Right renal pelvis (tissue), 4 donors: ENCODE measurements at places on chromosomes 6 and 20. TPM values are rescaled to one million over a fixed set of nuclear protein-coding genes. Genes with fewer than 3 reads are reported as not detected.

Gene C6orf132
- 4.6 TPM for polyA plus RNA-seq

Gene BPI
- polyA plus RNA-seq, result 1.4 TPM

Gene NKX2-4
- polyA plus RNA-seq, result not detected

Gene TPX2
- 47.5 TPM for polyA plus RNA-seq

Gene C2
- 4.3 TPM for polyA plus RNA-seq

Gene CNR1
- 0.49 TPM for polyA plus RNA-seq

Gene ZNF334
- polyA plus RNA-seq, result 28.8 TPM

Gene CAGE1
- polyA plus RNA-seq, result 0.18 TPM

Gene BEND6
- polyA plus RNA-seq, result 4.1 TPM

Gene WFDC5
- not detected for polyA plus RNA-seq

Gene SLC23A2
- polyA plus RNA-seq, result 20.9 TPM

Gene HLA-DMA
- polyA plus RNA-seq, result 17.2 TPM

Gene SIRPG
- 0.16 TPM for polyA plus RNA-seq

Gene CLPSL2
- not detected for polyA plus RNA-seq

Gene HLA-DQA2
- 0.14 TPM for polyA plus RNA-seq

Gene CYP39A1
- 10.2 TPM for polyA plus RNA-seq

Gene PTPRK
- polyA plus RNA-seq, result 57.9 TPM

Gene PNLDC1
- 0.25 TPM for polyA plus RNA-seq

Gene DEFB126
- not detected for polyA plus RNA-seq

Gene NKAIN4
- 30.7 TPM for polyA plus RNA-seq

Gene MCM8
- 15.4 TPM for polyA plus RNA-seq

Gene BMP7
- 110 TPM for polyA plus RNA-seq

Gene TRIM40
- not detected for polyA plus RNA-seq

Gene TNXB
- 4.6 TPM for polyA plus RNA-seq

Gene NKAIN2
- 25.3 TPM for polyA plus RNA-seq

Gene TSBP1
- polyA plus RNA-seq, result not detected

Gene TBX18
- 10.3 TPM for polyA plus RNA-seq

Gene C6orf118
- 8.2 TPM for polyA plus RNA-seq

Gene ARFGEF3
- polyA plus RNA-seq, result 7.0 TPM

Gene TRDN
- 3.2 TPM for polyA plus RNA-seq

Gene SNAP91
- polyA plus RNA-seq, result 0.65 TPM

Gene OPRM1
- polyA plus RNA-seq, result not detected

Gene PPP1R14C
- polyA plus RNA-seq, result 21.0 TPM

Gene NT5E
- 3.5 TPM for polyA plus RNA-seq

Gene TMC2
- 0.04 TPM for polyA plus RNA-seq

Gene FAM83D
- 14.6 TPM for polyA plus RNA-seq

Gene HLA-DOB
- polyA plus RNA-seq, result 0.15 TPM

Gene EPB41L1
- 70.4 TPM for polyA plus RNA-seq

Gene CTAGE9
- polyA plus RNA-seq, result not detected

Gene GSTA2
- polyA plus RNA-seq, result 0.61 TPM

Gene GCNT2
- 15.8 TPM for polyA plus RNA-seq

Gene SNAP25
- 7.4 TPM for polyA plus RNA-seq

Gene RNF39
- 1.5 TPM for polyA plus RNA-seq
